Caki2 (cell line): ENCODE measurements at places on chromosomes 11 and 22. TPM values are rescaled to one million over a fixed set of nuclear protein-coding genes. Genes with fewer than 3 reads are reported as not detected.

Gene SYT13
- 115 and 120 TPM in 2 replicates for total RNA-seq

DNA sequence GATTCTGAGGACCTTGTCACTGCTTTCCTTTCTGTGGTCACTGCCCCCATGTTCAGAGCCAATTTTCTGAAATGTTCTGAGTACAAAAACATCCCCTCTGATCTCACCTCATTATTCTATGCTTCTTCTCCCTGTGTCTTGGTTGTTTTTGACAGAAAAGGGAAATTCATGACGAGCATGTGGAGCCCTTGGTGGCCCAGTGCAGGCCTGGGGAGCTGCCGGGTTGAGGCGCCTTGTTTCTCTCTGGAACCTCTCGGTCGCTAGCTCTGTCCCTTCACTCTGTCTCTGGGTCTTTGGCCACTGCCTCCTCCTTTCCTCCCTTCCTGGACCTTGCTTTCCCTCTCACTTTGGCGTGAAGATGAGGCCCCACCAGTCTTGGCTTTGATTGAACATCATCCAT, 63.0 kb upstream of the THY1 start:
- DNase-seq: no peak

- DNase-seq: no peak
Observed at GRCh38 chr11:7495882-7496551, 10.7 kb downstream of the OLFML1 start.

Gene PATE4
- total RNA-seq: not detected in 2 replicates

- DNase-seq: no peak
Observed at GRCh38 chr11:115421352-115421991, 82.7 kb downstream of the CADM1 start.

DNA sequence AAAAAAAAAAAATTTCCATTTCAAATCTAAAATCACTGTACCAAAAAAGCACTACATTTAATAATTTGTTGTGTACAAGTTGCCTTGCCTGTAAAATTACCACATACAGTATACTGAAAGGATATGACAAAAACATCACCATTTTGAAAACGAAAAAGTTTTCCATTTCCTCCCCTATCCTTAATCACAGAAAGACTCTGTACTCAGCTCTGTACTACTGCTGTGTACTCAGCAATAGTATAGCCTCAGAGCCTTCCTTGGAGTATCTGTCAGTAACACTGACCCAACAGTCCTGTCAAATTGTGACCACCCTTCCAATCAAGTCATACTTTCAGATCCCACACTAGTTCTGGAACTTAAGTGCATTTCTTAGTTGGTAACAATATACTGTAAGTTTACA, 48.0 kb downstream of the CELF1 start:
- DNase-seq: no peak

DNA sequence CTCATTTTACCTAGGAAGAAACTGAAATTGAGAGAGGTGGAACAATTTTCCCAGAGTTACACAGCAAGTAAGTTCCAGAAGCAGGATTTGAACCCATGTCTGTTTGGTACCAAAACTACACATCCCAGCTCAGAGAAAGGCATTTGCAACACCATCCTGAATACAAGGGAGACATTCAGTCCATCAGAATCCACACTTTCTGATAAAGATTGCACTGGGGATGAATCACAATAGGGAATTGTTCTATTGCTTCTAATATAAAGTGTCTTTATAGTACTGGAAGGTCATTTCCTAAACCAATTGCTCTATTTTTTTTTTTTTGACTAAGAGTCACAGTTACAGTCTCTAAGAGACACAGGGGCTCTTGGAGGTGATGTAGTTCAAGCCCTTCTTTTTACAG, 208.1 kb upstream of the CADM1 start:
- DNase-seq: no peak

DNA sequence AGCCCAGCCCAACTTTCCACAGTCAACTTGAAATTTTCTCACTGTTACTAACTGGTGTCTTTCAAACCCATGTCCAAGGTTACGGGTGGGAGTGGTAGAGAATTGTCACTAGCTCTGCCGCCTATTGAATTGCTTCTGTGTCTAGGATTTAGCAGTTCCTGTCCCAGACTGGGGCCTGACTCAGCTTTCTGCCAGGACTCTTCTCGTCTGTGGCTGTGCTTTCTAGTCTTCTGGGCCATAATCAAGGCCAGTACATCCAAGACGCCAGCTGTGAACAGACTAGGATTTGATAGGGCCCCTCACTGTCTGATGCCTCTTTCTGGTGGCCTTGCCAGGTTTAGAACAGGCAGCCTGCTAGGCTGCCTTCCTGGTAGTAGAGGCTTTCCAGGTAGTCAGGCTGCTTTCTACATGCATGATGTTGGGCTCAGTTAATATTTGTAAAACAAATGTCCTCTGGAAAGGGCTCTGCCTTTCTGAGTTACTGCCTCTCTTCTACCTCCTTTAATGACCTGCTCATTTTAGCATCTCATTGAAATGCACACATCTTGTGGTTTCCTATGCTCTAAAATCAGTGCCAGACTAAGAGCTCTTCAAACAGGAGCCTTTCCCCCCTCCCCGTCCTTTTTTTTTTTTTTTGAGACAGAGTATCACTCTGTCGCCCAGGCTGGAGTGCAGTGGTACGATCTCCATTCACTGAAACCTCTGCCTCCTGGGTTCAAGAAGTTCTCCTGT, 13.1 kb upstream of the HIKESHI start:
- no peak for DNase-seq

Gene GGTLC2
- total RNA-seq: 1.8 TPM in 1 of 2 replicates, not detected in the other

DNA sequence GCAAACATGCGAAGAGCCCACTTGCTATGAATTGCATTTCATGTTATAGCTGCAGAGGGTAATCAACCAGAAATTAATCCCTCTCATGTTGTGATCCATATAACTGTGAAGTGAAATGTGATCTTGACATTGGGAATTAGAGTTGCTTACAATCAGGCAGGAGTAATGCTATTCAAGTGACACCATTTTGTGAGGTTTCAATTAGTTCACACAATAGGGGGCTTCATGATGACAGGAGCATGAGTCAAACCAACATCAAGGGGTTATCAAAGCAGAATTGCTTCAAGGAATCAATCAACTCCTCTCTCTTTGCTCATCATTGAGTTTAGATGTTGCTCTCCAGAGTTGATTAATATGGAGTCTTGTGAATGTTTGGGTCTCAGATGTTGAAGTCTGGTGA, 1585.2 kb upstream of the TENM4 start:
- no peak for DNase-seq

- no peak for DNase-seq
Observed at GRCh38 chr22:50641696-50642607, 14.0 kb upstream of the ARSA start.

Gene TRIM3
- total RNA-seq: 11.8 and 21.1 TPM in 2 replicates

Gene OMP
- not detected in 2 replicates for total RNA-seq

Gene TMPRSS13
- total RNA-seq: not detected in 2 replicates

GRCh38 chr11:67448220-67448609, 4.3 kb downstream of the GPR152 start:
- no peak for DNase-seq

Gene HTR3B
- total RNA-seq: not detected in 2 replicates

Gene CNGA4
- total RNA-seq: not detected in 2 replicates

GRCh38 chr22:25797498-25798290, 55.7 kb downstream of the MYO18B start:
- DNase-seq: no peak

DNA sequence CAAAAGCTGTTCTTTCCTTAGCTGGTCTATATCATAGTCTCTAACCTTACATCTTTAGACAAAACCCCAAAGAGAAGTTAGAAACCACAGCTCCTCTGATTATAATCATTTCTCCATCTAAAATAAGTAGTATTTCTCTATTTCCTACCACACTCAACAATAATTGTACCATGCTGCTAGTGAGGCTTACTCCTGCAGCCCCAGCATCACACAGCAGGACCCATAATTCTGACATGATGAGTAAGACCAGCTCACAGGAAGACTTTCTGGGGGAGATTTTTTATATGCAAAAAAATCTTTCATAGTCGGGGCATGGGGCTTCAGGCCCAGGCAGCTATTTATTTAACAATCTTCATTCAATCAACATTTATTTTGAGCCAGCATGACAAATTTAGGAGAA, 441.6 kb downstream of the DYNC2H1 start:
- DNase-seq: no peak

- DNase-seq: no peak
Observed at GRCh38 chr11:35006389-35007128, 90.1 kb downstream of the PDHX start.

DNA sequence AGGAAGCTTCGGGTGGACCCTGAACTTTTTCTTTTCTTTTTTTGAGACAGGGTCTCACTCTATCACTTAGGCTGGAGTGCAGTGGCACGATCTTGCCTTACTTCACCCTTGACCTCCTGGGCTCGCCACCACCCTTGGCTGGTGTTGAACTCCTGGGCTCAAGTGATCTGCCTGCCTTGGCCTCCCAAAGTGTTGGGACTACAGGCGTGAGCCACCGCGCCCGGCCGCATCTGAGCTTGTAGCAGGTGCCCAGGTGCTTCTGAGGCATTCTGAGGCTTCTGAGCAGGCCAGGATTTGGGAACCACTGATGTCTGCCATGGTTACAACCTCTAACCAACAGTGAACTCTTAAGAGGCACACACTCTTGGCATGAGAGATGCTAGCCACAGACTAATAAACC, 5.1 kb downstream of the USP35 start:
- DNase-seq: no peak

DNA sequence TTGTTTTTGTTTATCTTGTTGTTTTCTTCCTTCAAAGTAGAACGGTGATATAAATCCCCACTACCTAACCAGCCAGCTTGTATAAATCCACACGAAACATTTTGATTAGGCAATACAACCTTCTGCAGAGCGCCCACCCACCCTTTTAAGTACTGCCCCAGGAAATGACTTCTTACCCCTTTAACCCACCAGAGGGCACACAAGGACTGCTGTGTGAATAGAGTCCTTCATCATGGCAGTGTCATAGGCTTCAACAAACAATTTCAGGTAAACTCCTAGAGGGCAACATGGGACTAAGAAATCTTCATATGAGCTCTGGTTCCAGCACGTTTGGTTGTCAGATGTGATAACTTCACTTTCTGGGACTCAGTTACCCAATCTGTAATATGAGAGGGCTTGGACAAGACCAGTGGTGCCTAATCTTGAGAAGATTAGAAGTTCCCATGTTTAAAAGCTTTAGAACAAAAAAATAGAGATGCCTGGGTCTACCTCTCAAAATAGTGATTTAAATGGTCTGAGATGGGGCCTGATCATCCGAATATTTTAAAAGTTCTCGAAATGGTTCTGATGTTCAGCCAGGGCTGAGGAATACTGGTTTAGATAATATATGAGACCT, 56.1 kb downstream of the PIWIL4 start:
- DNase-seq: peak; percentile 59

Gene SMC1B
- 0.27 and 2.5 TPM in 2 replicates for total RNA-seq

Gene EXPH5
- 0.46 and 2.0 TPM in 2 replicates for total RNA-seq

- DNase-seq: no peak
Observed at GRCh38 chr22:44192816-44193534, 12.2 kb downstream of the PARVG start.

- DNase-seq: no peak
Observed at GRCh38 chr11:77207618-77208313, 79.7 kb downstream of the MYO7A start.

DNA sequence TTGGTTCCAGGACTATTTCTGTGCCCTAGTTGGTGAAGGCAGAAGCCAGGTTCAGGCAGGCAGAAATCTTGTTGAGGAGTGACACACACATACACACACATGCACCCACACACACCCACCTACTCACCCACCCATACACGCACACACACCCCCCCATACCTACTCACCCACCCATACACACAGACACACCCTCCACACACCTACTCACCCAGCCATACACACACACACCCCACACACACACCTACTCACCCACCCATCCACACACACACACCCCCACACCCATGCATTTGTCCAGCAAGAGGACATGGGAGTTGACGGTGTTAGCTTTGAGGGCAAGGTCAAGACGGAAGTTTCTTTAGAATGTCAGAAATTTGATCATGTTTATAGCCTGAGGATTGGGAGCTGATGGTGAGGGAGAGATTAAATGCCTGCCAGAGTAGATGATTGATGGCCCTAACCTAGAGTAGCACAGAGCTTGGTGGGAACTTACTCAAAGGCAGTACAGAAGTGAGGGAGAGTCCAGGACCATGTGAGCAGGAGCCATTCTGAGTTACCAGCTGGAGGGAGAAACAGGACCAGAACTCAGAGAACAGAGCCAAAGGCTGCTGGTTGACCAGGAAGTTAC, 68.9 kb downstream of the CYB5R2 start:
- peak; percentile 66 for DNase-seq

Gene PGA4
- total RNA-seq: not detected in 2 replicates

Gene KDM4E
- total RNA-seq: not detected in 2 replicates

Gene NUDT8
- 51.3 and 52.9 TPM in 2 replicates for total RNA-seq

Gene GPR83
- not detected in 2 replicates for total RNA-seq

GRCh38 chr11:15871904-15872626, 484.3 kb downstream of the SOX6 start:
- no peak for DNase-seq

DNA sequence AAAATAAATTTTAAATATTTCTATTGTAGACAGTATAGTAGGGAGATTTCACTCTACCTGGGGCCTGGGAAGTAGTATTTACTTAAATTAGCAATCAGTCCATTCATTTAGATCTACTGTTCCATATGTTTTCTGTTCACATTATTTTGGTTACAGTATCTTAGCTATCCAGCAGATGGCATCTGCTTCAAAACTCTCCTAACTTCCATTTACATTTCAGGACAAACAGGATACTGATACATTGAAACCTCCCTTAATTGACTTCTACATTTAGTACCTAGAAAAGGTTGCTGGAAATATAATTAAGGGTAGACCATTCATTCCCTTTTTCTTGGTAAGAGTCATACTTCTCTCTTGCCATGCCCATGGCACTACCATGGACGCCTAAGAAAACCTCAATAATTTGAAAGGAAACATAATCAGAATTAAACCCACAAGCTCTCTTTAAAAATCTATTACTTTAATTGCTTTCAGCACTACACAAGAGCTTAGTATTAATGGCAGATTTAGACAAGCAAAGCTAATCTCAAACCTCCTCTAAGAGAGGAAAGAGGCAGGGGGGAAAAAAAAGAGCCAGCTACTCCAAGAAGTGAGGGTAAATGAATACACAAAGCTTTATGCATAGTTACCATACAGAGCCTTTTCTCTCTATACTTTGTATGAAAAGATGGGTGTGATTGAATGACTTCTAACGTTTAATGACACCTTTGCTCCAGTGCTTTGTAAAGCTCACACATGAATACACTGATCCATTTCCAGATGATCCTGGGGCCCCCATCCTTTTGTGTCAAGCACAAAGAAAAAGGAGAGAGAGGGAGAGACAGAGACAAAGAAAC, 131.2 kb upstream of the MTMR2 start:
- DNase-seq: no peak
